Small intestine (tissue), 16 donors: ENCODE measurements at places on chromosomes 4 and X. TPM values are rescaled to one million over a fixed set of nuclear protein-coding genes. Genes with fewer than 3 reads are reported as not detected.

The RHOH gene
- 3.8 TPM for polyA plus RNA-seq

DNA sequence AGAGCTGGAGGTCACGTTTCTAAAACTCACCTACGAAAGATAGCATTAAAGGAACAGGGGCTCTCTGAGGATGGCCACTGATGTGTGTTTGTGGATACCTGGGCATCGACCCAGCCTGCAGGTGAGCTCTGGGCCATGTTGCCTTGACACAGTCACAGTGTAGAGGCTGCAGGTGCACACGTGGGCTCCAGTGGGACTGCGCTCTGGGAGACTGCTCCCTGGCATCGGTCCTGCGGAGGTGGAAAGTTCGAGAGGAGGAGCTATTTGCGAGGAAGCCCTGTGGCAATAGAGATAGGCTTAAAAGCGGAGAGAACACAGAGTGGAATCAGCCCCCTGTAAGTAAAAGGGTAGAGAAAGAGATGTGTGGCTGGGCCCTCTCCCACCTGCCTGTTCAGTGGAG, 12.3 kb upstream of the TADA2B start:
- peaks cover 67% of the 10 kb centered on the region for H3K36me3 ChIP-seq
- H3K4me3 ChIP-seq: no peak overlapping the region
- H3K4me1 ChIP-seq: no peaks in the 10 kb centered on the region
- H3K27ac ChIP-seq: no peak overlapping the region

DNA sequence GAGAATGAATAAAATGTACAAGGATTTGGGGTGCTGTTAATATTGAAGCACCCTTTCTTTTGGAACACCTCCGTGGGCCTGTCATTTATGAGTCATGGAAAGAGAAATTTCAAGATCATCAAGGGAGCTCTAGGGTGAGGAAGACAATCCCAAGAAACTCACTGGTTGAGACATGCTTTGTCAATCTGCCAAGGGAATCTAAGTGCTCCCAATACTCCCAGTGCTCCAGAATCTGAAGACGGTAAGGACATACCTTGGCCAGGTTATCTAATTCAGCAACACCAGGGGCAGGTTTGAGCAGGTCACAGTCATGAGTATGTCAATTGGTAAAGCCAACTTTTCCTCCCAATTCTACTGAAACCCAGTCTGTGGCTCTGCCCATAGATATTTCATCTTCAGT, 556.4 kb upstream of the CPEB2 start:
- no peak for DNase-seq
- no peak overlapping the region for H3K27ac ChIP-seq

The SLC34A2 gene
- polyA plus RNA-seq: 0.09 TPM

DNA sequence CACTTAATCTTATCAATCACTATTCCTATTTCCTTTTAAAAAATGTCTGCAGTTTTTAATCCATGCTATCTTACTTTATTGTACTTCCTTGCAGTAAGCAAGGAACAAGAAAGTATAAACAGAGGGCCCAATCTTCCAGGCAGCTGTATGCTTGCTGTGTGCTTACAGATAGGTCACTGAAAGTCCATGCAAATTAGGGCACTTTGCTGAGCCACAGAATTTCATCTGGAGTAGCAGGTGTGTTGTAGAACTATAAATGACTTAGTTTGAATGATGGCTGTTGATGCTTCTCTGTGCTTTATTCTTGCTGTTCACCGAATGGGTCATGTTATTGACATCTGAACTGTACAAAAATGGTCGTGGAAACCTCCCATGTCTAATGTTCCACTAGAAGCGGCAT, 154.6 kb downstream of the ATOH1 start:
- no peaks in the 10 kb centered on the region for H3K27me3 ChIP-seq
- no peaks in the 10 kb centered on the region for H3K4me1 ChIP-seq
- no peak overlapping the region for H3K27ac ChIP-seq
- DNase-seq: peak; percentile 40
- no peaks in the 10 kb centered on the region for H3K36me3 ChIP-seq

DNA sequence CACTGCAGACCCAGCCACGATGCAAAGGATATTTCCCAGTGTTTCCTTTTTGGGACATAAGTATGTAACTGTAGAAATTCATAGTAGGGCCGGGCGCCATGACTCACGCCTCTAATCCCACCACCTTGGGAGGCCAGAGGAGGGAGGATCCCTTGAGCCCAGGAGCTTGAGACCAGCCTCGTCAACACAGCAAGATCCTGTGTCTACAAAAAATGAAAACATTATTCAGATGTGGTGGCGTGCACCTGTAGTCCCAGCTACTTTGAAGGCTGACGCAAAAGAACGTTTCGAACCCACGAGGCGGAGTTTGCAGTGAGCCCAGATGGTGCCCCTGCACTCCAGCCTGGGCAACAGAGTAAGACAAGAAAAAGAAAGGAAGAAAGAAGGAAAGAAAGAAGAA, 49.2 kb downstream of the CRLF2 start:
- no peak for DNase-seq
- no peaks in the 10 kb centered on the region for H3K36me3 ChIP-seq
- H3K27ac ChIP-seq: no peak overlapping the region
- H3K4me3 ChIP-seq: no peak overlapping the region
- H3K4me1 ChIP-seq: no peaks in the 10 kb centered on the region

The MXRA5 gene
- 0.69 TPM for polyA plus RNA-seq

The MAGEA10 gene
- polyA plus RNA-seq: not detected

- H3K4me1 ChIP-seq: no peaks in the 10 kb centered on the region
- DNase-seq: no peak
- no peaks in the 10 kb centered on the region for H3K36me3 ChIP-seq
- H3K27me3 ChIP-seq: no peaks in the 10 kb centered on the region
- no peak overlapping the region for H3K27ac ChIP-seq
Measured at GRCh38 chr4:123943976-123944375, 547.4 kb downstream of the SPRY1 start.

DNA sequence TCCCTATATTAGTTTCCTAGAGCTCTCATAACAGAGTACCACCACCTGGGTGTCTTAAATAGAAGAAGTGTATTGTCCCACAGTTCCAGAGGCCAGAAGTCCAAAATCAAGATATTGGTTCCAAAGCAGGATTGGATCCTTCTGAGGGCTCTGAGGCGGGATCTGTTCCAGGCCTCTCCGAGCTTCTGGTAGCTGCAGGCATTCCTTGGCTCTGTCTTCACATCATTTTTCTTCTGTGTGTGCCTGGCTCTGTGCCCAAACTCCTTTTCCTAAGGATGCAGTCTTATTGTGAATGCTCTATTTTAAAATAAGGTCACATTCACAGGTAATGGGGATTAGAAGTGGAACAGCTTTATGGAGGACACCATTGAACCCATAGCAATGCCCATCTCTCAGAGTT, 253.7 kb upstream of the TAPT1 start:
- no peak for DNase-seq
- no peak overlapping the region for H3K4me3 ChIP-seq
- H3K27ac ChIP-seq: no peak overlapping the region
- H3K36me3 ChIP-seq: no peaks in the 10 kb centered on the region
- H3K4me1 ChIP-seq: no peaks in the 10 kb centered on the region
- H3K27me3 ChIP-seq: no peaks in the 10 kb centered on the region
